ENCODE measurements at places on chromosomes 16 and 17.

GRCh38 chr17:59941131-59941530 is 23.4 kb downstream of the RNFT1 start:
- no peak for DNase-seq

DNA sequence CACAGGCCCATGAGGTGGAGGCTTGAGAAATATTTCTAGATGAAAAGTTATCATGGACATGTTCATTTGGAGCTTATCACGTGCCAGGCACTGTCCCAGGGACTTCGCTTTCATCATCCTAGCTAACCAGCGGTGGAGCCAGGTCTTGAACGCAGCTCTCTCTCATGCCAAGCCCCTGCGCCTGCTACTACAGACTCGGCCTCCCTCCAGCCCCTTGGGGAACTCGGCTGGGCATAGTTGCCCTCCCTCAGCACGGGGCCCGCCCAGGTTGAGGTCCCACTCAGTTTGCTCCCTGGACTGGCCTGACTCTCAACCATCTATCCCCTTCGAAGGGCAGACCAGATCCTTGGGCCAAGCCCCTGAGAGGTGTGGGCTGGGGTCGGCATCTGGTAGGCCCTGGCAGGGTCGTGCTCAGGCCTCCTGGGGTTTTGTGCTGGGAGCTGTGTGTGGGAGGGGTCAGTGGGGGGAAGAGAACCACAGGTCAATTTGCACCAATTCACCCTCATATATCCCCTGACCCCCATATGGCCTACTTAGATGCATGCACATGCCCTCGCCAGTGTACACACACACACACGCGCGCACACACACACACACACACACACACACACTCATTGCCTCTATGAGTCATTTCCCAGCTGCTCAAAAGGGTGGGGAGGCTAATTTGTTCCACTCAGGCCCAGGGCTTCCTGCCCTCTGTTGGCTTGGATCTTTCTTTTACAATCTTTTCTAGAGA is 12.1 kb upstream of the SCN4A start:
- no peak for DNase-seq

DNA sequence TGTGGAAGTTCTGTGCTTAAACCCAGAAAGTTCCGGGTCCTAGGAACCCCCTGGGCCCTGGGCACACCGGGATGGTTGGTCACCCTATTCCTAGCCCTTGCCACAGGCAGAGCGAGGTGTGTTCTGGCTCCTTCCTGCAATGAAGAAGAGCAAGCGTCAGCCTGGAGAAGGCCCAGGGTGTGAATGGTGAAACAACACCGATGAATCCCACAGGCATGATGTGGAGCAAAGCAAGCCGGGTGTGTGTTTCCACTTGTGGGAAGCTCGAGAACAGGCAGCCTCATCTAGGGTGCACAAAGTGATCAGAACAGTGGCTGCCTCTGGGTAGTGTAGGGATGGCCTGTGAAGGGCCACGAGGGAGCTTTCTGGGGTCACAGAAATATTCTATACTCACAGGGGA is 13.8 kb downstream of the KCNG4 start:
- no peak for DNase-seq

GRCh38 chr17:5630434-5630833 is 46.1 kb upstream of the NLRP1 start:
- no peak for DNase-seq
